ENCODE measurements at places on chromosomes 5 and 9.

DNA sequence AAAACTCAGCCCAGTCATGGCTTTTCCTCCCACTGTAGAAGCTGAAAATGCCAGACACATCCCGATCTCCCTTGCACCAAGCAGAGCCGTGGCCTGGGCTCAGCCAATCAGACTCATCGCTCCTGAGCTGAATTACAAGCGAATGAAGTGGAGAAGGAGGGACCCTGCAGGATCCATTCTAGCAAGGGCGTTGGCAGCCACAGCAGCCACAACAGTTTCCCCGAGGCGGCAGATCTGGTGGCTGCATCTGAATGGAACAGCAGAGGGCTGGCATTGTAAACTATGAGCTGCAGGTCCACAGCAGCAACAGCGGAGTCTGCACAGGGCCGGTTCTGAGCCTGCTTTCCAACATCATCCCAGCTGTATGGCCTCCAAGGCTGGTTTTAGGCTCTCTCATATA, 23.8 kb downstream of the ALG2 start:
- no peak for DNase-seq

DNA sequence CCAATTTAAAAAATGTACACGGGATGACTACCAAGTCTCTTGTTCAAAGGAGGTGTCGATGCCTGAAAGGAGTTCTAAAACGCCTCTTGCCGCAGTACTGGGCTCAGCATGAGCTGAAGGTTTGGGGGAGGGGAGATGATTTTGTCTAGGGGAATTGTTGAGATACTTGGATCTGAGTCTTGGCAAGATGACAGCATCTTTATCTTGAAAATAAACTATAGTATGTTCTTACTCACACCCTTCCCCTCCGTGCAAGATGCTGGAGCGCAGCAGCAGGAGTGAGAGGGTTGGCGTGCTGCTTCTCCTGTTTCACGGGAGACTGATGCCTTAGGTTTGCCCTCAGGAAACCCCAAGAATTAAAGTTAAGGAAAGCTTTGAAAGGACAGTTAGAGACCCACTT, 47.3 kb downstream of the FAM78A start:
- DNase-seq, result no peak

- DNase-seq, result no peak
Measured at GRCh38 chr9:126025991-126026390, 278.8 kb downstream of the PBX3 start.

DNA sequence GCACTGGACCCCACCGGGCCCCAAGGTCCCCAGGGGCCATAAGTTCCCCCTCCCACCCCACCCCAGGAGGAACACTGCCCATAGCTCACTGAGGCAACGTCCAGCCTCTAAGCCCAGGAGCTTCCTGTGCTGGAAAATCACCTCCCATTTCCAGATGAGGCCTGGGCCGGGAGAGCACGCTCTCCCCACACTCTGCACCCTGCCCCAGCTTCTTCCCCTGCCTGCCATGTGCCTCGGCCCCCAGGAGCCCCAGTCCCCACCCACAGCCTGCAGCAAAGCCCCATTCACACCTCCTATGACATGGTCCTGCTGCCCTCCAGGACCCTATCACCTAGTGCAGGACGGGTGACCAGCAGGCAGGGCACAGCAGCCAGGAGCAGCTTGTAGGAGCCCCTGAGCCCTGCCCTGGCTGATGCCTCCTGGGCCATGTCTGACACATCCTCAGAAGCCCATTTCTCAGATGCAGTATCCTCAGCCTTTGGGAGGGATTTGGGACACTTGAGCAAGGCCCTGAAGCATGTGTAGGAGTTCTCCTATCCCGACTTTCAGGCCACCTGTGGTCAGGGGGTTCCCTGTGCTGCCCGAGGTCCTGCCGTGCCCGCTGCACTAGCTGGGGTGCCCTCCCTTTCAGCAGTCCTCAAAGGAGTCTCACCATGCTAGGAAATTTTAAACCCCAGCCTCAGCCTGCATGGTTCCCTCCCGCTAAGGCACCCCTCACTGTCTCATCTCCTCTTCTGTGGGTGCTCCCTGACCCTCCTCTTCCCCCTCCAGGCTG, 119.4 kb upstream of the FOXD4L5 start:
- DNase-seq, result no peak

GRCh38 chr5:130061746-130062145, 157.5 kb downstream of the CHSY3 start:
- DNase-seq, result no peak

GRCh38 chr9:137757613-137758029, 120.0 kb upstream of the CACNA1B start:
- DNase-seq, result no peak

GRCh38 chr9:3906437-3907213, 380.8 kb upstream of the RFX3 start:
- no peak for DNase-seq

DNA sequence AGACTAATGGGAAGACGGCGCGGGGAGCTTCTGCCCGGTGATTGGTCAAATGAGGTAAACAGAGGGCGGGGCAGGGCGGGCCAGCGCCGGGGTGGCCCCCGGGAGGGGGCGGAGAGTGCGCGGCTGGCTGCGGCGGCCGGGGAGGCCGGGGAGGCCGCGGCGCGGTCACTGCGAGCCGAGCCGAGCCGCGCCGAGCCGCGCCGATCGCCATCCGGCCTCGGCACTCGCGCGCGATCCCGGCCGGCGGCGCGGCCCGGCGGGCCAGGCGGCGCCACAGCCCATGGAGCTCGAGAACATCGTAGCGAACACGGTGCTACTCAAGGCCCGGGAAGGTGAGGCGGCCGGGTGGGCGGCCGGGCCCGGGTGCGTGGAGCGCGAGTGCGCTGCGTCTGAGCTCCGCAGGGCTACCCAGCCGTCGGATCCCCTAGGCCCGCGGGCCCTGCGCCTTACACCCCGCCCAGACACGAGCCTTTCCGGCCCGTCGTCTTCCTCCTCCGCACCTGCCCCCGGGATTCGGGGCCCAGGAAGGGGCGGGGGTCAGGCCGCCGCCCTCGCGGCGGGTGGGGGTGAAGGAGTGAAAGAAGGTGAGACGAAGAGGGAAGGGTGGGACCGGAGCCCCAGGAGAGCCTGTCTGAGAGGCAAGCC, at the start of gene GRK6:
GRK6 (plus strand) TSS at position 111 of the 645 bp plus-strand sequence; CDS start at position 281, 170 bp downstream.
- DNase-seq, result peak; percentile 39

- DNase-seq, result no peak
Measured at GRCh38 chr9:90641884-90642487, 638 bp downstream of the DIRAS2 start.

- DNase-seq, result no peak
Measured at GRCh38 chr5:55853818-55854217, 2.7 kb downstream of the IL31RA start.

GRCh38 chr9:98873951-98874371, 66.5 kb downstream of the GALNT12 start:
- DNase-seq, result no peak

DNA sequence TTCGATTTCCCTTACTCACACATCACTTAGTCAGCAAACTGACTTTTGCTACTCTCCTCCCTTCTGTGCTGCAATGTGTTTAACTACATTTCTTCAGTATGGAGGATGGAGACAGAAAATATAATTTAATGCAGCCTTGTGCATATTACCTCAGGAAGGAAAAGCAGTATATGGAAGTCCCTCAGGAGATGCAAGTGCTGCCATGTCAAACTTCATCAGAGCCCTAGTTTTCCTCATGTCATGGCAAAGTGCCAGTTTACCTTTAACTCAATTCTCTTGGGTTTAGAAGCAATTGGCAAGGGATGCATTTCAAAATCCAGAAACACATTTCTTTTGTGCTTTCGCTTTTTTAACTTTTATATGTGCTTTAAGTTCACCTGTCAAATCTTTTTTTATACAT, 365.4 kb downstream of the ISL1 start:
- no peak for DNase-seq

DNA sequence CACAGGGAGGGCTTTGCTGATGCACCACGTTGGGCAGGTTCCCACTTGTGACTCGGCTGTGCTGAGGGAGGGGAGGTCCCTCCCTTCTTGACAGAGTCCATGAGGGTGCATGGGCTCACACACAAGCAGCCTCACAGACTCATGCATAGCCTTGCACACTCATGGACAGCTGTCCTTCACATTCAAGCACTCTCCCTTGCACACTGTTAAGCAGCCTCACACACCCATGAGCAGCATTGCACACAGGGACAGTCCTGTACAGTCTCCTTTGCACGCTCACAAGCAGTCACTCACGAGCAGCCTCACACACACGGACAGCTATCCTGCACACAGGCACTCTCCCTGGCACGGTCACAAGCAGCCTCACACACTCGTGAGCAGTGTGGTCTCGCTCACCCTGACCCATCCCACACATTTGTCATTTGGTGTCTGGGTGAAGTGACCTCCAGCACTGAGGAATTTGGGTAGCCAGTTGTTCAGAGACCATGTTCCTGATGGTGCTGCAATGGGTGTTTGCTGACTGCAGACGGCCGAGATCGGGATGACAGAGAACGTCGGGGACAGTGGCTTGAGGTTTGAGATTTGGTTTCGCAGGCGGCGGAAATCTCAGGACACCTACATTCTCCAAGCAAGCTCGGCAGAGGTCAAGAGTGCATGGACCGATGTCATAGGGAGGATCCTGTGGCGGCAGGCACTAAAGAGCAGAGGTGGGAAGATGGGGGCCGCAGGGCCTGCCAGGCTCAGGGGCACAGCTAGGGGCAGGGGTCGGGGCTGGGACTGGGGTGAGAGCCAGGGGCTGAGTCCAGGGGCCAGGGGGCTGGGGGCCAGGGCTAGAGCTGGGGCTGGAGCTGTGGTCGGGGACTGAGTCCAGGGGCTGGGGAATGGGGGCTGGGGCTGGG, 17.7 kb upstream of the LRRC14B start:
- DNase-seq, result no peak

DNA sequence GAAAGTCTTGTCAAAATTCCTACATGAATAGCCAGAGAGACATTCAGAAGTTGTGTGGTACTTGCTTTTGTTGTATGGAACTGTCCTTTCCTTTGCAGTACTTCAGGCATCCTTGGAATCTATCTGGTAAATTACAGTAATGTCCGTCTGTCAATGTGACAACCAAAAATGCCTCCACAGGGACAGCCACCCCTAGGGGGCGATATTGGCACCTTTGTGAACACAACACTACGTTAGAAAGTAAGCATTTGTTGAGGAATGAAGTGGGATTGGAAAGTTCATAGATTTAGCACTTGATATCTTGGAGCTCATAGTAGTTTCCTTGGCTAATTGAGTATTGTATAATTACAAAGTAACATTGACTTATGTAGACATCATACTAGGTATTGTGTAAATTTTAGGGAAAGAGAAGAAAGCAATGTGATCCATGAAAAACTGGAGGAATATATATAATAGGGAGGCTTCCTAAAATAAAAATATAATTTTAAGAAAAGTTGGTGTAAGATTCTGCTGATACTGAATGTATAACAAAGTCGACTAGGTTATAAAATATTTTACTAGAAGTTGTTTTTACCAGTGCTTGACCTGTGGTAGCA, 32.7 kb downstream of the TMEFF1 start:
- DNase-seq, result peak; percentile 2

DNA sequence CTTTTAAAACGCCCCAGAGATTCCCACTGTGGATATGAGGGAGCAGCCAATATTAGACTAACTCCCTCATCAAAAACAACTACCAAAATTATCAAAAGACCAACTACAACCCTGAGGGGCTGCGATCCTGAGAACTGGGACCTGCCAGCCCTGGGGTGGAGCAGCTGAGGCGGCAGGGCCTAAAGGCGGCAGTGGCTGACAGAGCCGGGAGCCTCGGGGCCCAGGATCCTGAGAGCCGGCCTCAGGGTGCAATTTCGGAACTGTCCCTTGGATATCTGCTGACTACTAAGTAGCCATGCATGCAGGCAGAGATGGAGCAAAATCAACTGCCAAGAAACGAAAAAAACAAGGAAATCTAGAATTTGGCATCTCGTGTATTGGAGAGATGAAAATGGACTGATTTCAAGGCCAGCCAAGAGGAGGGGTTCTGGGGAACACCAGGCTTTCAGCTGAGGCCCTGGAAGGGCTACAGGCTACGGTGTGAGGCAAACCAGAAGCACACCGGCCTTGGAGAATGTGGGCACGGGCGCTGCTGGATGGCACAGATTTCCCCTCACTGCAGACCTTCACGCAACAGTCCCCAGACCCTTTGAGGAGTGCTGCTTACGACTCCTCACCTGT, 63.6 kb upstream of the UBAC1 start:
- DNase-seq, result no peak

- DNase-seq, result no peak
Measured at GRCh38 chr5:75072061-75072460, 19.7 kb upstream of the GCNT4 start.

DNA sequence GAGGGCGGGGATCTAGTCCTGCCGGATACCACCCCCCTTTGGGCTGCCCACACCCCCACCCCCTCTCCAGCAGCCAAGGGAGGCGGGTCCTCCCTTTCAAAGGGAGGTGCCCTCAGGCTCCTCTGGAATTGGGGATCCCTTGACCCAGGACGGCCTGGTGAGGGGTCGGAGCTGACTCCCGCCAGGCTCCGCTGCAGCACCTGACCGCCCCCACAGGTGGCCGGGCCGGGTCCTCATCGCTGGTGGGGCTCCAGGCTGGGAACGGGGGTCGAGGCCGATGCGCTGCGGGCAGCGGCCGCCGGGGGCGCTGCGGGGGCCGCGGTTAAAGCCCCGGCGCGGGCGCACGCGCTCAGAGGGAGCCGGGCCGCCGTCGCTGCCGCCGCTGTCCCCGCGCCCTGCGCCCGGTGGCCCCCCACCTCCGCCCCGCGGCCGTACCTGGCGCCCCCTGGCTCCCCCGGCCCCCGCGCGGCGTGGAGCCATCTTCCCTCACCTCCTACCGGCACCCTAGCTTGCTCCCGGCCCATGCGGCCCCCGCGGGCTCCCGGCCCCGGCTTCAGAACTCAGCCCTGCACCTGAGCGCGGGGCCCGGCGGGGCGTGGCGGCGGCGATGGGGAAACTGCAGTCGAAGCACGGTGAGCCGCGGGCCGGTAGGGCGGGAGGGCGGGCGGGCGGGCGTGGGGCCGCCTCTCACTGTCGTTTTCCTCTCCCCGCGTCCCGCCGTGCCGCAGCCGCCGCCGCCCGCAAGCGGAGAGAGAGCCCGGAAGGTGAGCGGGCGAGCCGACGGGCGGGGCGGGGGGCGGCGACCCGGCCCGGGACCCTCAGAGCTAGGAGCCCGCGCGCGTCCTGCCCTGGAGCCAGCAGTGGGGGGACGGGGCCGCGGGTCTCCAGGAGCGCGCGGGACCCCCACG, at the start of gene NKD2:
NKD2 (plus strand) TSS at position 352 of the 908 bp plus-strand sequence; CDS start at position 608, 256 bp downstream.
- DNase-seq, result peak; percentile 19
